ENCODE measurements at places on chromosomes 6 and 20.
A peak's percentile ranks its signal among the peaks of the same experiment; 100 is the strongest.

GRCh38 chr20:9031991-9032390 is 36.9 kb upstream of the PLCB4 start:
- peak; percentile 49 for DNase-seq

DNA sequence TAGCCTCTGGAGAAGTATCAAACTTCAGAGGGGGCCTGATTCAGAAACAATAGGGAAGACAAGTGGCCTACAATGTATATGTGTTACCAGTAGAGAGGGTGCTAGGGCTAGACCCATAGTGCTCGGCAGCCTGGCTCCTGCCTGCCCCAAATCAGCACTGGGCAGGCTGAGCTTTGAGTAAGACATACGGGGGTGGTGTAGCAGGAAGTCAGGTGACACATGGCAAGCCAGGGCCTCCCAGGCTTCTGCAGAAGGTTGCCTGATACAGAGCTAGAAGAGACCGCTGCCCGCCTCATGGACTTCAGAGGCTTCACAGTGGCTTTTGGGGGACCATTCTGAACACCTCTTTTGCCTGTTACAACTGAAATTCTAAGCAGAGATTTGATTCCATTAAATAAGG is 43.4 kb downstream of the RALY start:
- DNase-seq, result no peak

GRCh38 chr20:17646961-17647301 is 35.1 kb downstream of the RRBP1 start:
- no peak for DNase-seq

DNA sequence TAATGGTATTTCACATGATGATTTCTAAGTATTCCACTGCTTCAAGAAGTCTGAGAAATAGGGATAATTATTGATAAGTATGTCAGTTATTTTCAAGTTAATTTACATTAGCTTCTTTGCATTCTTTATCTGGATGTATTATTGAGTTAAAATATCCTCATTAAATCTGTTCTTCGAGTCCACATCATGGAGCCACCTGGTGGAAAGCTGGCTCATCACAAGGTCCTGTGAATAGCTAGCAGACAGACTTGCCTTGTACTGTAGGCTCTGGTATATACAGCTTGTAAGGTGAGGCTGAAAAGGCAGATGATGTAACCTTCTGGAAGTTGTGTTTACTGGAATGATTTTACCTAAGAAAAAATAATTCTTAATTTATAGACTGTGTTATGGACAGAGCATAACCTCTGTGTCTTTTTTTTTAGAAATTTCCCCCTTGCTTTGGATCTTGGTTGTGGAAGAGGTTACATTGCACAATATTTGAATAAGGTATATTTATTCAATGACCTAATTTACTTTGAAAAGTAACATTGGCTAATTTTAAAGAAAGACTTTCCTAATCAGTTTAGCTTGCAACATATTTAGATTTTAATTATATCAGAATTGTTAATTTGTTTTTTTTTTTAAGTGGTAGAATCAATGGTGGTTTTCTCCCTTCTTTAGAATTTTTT is 3.5 kb downstream of the NDUFAF5 start:
- DNase-seq, result peak; percentile 73

- peak; percentile 31 for DNase-seq
These were observed 28.3 kb upstream of the TLDC2 start for GRCh38 chr20:36847710-36848040.

- DNase-seq, result no peak
These were observed 48.8 kb downstream of the ERMARD start for GRCh38 chr6:169800116-169800667.

- DNase-seq, result peak; percentile 34
These were observed 144.4 kb downstream of the PHACTR3 start for GRCh38 chr20:59748619-59749191.

- no peak for DNase-seq
These were observed 385.5 kb upstream of the TSHZ2 start for GRCh38 chr20:52586660-52587059.

GRCh38 chr20:22582386-22582963 is 1.9 kb downstream of the FOXA2 start:
- DNase-seq, result no peak

DNA sequence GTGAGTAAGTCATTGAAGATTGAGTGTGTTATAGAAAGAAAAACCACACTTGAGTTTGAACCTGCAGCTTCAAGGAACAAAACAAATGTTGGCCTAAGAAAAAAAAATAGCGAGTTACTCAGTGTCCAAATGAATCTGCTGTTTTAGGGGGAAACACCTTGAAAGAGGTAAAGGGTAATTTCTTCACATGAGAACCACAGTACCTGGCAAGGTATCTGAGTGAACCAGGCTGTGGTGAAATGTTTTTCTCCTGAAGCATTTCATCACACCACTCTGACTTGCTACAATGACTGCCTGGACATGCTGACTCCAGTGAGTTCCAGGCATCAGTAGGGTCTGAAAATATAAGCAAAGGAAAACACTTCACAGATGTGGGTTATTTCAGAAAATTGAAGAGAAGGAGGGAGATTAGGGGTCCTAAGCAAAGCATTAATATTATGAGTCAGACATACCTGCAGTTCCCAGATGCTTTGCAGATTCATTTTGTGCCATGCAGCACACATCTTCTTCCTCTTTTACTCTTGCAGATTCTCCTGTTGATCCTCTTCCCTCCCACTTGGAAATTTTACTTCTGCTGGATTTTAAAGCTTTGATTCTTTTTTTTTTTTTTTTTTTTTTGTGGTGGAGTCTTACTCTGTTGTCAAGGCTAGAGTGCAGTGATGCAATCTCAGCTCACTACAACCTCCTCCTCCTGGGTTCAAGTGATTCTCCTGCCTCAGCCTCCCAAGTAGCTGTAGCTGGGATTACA is 206.2 kb upstream of the SGK1 start:
- DNase-seq, result no peak

- DNase-seq, result no peak
These were observed 47.8 kb downstream of the CEP43 start for GRCh38 chr6:167046861-167047495.

DNA sequence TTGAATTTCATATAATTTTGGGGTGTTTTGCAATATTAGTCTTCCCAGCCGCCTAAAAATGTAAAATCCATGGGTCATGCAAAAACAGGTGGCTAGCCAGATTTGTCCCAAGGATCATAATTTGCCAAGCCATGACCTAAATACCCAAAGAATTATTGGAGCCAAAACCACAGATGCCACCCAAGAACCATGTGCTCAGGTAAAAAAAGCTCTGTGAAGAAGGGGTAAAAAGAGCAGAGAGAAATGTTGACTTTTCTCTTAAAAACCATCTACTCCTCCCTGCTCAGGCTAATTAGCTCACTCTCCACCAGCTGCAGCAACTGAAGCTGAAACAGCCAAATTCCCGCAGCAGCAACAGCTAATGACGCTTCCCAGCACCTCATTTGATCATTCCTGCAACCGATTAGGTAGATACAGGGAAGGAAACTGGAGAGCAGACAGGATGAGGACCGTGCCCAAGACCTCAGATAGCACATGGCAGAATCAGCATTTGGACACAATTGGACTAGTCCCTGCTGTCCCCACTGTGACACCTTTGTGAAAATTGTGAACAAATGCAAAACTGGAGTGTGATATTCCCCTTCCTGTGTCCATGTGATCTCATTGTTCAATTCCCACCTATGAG is 107.9 kb upstream of the NXT1 start:
- no peak for DNase-seq

GRCh38 chr6:125815080-125815910 is 24.5 kb downstream of the NCOA7 start:
- DNase-seq, result no peak

GRCh38 chr20:51750037-51750769 is 18.0 kb downstream of the ATP9A start:
- DNase-seq, result peak; percentile 93

Measured in cardiac fibroblast (primary cell).